ENCODE measurements at places on chromosomes 1 and 21.

DNA sequence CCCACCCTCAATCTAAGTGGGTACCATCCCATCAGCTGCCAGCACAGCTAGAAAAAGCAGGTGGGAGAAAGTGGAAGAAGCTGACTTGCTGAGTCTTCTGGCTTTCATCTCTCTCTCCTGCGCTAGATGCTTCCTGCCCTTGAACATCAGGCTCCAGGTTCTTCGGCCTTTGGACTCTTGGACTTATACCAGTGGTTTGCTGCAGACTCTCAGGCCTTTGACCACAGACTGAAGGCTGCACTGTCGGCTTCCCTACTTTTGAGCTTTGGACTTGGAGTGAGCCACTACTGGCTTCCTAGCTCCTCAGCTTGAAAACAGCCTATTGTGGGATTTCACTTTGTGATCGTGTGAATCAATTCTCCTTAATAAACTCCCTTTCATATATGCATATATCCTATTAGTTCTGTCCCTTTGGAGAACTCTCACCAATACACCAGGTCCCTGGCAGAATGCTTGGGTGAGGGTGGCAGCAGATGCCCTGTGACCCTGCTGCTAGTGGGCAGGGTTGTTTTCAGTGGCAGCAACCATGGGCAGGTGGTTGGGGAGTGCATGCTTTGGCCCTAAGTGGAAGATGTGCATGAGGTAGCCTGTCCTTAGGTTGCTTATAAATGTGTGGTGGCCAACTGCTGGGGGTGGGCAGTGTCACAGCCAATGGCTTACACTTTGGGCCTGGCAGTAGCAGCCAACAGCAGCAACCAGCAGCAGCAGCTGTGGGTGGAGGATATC lies 10.8 kb upstream of the ADAM30 start:
- peaks cover 12% of the 10 kb centered on the region for H3K27me3 ChIP-seq
- peaks cover 4% of the 10 kb centered on the region for H3K4me1 ChIP-seq
- H3K27ac ChIP-seq = no peak overlapping the region
- peaks cover 8% of the 10 kb centered on the region for H3K36me3 ChIP-seq
- DNase-seq = no peak

GRCh38 chr1:242146652-242147051 lies 147.8 kb upstream of the MAP1LC3C start:
- no peaks in the 10 kb centered on the region for H3K27me3 ChIP-seq
- no peak overlapping the region for H3K27ac ChIP-seq
- H3K4me1 ChIP-seq = no peaks in the 10 kb centered on the region
- no peaks in the 10 kb centered on the region for H3K36me3 ChIP-seq

GRCh38 chr21:33951276-33952178 lies 35.9 kb upstream of the ATP5PO start:
- H3K4me1 ChIP-seq = peaks cover 28% of the 10 kb centered on the region
- H3K27me3 ChIP-seq = no peaks in the 10 kb centered on the region
- H3K27ac ChIP-seq = peak overlapping the region; percentile 78
- no peak overlapping the region for H3K4me3 ChIP-seq
- H3K36me3 ChIP-seq = peaks cover 11% of the 10 kb centered on the region
- no peak for DNase-seq

DNA sequence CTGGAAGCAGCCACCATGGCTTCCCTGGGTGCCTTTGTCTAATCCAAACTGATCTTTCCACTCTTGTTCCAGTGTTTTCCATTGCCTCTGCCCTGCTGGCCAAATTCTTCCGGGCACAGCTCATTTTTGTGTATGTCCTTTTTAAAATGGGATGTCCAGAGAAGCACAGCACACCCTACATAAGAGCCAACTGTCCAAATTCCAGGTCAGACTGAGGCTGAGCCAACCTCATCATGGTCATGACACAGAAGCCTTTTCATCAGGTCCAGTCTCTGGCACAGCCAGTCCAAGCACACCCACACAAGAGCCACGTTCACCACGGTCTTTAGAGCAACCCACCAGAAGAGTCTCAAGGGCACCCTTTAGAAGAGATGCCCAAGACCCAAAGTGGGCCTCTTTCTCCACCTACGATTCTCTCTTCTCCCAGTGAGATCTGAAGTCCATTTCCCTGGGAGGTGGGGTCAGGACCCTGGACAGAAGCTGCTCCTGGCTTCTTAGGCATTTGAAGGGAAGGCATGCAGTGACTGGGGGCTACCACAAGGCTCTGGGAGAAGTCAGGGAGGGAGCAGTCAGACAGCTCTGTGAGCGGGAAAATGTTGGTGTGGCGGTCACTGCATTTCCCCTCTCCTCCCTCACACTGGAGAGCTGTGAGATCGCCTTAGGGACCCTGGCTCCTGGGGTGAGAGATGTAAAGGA lies 53.2 kb downstream of the SYT2 start:
- H3K27ac ChIP-seq = no peak overlapping the region
- no peak overlapping the region for H3K4me3 ChIP-seq
- DNase-seq = no peak
- no peaks in the 10 kb centered on the region for H3K4me1 ChIP-seq

- H3K4me3 ChIP-seq = no peak overlapping the region
- DNase-seq = no peak
- peaks cover 21% of the 10 kb centered on the region for H3K27me3 ChIP-seq
- H3K27ac ChIP-seq = no peak overlapping the region
- no peaks in the 10 kb centered on the region for H3K36me3 ChIP-seq
- peaks cover 26% of the 10 kb centered on the region for H3K4me1 ChIP-seq
Measured at GRCh38 chr21:45893740-45894449, 87.7 kb upstream of the COL6A1 start.

DNA sequence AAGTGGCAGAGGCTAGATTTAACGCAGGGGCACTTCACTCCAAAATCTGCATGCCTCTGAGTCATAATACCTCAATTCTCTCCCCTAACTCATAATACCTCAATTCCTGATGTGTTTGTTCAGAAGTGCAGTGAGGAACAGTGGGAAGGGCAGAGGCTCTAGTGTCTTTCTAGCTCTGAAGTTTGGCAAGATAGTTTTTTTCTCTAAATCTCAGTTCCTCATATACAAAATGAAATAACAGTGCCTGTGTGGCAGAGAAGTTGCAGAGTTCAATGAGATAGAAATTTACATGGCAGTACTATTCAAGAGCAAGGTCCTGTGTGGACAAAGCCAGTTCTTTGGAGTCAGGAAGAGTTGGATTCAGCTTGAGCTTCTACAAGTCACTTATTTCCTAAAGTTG lies 9.8 kb downstream of the JUN start:
- no peak for DNase-seq
- peaks cover 6% of the 10 kb centered on the region for H3K4me1 ChIP-seq
- H3K27me3 ChIP-seq = no peaks in the 10 kb centered on the region
- H3K27ac ChIP-seq = no peak overlapping the region

GRCh38 chr1:41700986-41701535 lies 216.6 kb upstream of the EDN2 start:
- no peak for DNase-seq
- H3K27me3 ChIP-seq = no peaks in the 10 kb centered on the region
- no peaks in the 10 kb centered on the region for H3K36me3 ChIP-seq

DNA sequence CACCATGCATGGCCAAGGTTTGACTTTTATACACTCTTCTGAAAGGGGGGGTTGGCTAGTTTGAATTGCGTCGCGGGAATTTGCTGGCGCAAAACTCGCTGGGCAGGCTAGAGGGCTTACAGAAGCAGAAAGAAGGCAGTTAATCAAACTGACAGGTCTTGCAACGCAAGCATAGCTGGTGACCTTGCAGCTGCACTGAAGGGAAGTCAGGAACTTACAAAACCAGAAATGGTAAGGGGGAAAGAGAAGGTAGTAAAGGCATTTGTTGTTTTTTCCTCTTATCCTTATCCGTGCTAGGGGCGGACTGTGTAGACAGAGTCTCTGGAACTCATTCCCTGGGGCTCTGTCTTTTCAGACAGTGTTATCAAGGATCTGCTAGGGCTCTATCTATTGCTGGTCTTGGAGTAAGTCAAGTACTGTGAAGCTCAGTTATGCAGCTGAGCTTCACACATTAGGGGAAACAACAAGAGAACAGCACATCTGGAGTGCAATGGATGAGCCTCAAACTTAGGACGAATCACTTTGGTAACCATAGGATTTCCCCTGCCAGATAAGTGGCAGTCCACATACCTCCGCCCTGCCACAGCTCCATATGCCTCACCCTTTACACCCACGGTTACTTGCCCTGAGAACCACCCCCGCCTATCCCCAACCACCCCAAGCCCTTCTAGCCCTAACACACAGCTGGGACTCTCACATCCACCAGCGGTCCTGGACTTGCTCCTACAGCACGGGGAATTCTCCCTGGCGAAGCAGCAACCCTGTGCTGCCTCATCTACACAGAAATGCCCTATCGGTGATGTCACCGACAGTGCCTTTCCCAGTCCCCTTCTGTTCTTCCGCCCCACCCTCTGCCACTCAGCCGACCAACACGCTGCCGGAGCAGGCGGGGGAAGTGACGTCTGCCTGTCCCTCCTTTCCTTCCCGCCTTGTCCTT lies 251.4 kb downstream of the FAM72C start:
- H3K36me3 ChIP-seq = peaks cover 3% of the 10 kb centered on the region
- H3K27ac ChIP-seq = peak overlapping the region; percentile 92
- DNase-seq = peak; percentile 37
- H3K27me3 ChIP-seq = no peaks in the 10 kb centered on the region
- peak overlapping the region; percentile 36 for H3K4me3 ChIP-seq

GRCh38 chr1:108627951-108628350 lies 32.9 kb downstream of the HENMT1 start:
- H3K36me3 ChIP-seq = peaks cover 12% of the 10 kb centered on the region
- no peaks in the 10 kb centered on the region for H3K27me3 ChIP-seq
- DNase-seq = no peak
- no peak overlapping the region for H3K27ac ChIP-seq

GRCh38 chr1:199040076-199040905 lies 401.5 kb downstream of the PTPRC start:
- no peak overlapping the region for H3K4me3 ChIP-seq
- H3K4me1 ChIP-seq = peaks cover 21% of the 10 kb centered on the region
- H3K27ac ChIP-seq = no peak overlapping the region
- DNase-seq = no peak
- no peaks in the 10 kb centered on the region for H3K36me3 ChIP-seq

All from mesothelial cell of epicardium (in vitro differentiated cells).